CMK (cell line): ENCODE measurements at places on chromosomes 11 and 22.

GRCh38 chr11:76047231-76047630 lies 159.1 kb downstream of the WNT11 start:
- no peak for DNase-seq

- no peak for DNase-seq
Observed at GRCh38 chr11:70740488-70740851, 342.1 kb downstream of the CTTN start.

DNA sequence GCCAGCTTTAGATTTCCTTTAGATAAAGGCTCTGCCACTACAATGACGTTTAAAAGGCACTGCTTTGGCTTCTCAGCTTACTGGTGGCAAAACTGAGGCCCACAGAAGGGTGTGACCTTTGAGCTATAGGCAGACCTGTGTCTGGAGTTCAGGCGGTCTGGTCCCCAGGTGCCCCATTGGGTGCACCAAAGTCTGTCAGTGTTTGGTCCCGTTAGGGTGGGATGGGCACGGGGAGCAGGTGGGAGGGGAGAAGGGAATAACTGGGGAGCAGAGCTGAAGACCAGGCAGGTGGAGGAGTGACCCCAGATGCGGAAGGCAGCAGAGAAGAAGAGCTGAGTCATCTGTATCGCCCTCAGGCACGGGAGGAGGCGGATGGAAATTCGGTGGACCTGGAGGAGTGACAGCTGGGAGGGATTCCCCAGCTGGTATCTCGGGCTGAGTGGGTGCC lies 45.3 kb upstream of the GCAT start:
- DNase-seq = no peak

GRCh38 chr22:27542602-27543001 lies 259.0 kb downstream of the MN1 start:
- DNase-seq = no peak

DNA sequence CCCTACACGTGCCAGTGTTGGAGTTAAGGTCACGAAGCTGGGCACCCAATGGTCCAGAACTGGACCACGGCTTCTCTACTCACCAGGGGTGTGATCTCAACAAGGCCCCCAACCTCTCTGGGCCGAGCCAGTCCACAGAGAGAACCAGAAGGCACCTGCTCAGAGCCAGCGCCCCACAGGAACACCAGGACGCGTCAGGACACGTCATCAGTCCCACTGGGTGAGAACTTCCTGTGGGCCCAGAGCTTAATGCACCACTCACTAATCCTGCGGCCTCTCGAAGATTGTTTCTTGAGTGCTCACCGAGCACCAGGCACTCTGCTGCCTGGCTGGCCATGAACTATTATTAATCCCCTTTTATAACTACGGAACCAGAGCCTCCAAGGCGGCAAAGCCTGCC lies 10.1 kb downstream of the PHF21B start:
- no peak for DNase-seq

GRCh38 chr11:63710476-63711217 lies 29.3 kb downstream of the RTN3 start:
- DNase-seq = no peak
